ENCODE measurements at places on chromosomes 4 and X.
A peak's percentile ranks its signal among the peaks of the same experiment; 100 is the strongest.

DNA sequence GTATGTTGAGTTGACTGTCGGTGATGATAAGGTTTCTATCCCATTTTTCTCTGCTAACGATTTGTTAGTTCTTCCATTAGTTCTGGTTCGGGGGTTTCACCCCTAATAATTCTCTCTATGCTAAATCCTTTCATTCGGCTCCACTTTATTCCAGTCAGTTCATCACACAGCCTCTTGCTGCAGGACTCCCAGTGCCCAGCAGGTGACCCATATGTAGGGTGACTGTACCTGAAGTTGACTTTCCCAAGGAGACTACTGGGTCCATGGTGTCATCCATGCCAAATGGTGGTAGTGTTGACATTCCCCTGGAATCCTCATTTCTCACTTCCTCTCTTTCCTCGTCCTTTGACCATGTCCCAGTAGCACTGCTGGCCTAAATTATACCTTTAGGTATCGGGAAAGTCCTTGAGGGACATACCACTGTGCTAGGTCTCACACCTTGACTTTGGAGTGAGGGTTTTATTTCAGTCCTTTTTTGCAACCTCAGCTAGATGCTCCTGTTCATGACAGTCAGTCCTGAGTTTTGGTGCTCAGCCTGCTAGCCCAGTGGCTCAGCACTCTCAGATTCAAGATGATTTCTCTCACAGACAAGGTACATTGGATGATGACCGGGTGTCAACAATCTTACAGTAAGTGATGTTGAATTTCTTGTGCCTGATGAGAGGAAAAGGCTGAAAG, 105.1 kb upstream of the ARHGAP24 start:
- DNase-seq = no peak

- peak; percentile 9 for DNase-seq
Observed at GRCh38 chr4:109562457-109563239, 2.6 kb downstream of the MCUB start.

DNA sequence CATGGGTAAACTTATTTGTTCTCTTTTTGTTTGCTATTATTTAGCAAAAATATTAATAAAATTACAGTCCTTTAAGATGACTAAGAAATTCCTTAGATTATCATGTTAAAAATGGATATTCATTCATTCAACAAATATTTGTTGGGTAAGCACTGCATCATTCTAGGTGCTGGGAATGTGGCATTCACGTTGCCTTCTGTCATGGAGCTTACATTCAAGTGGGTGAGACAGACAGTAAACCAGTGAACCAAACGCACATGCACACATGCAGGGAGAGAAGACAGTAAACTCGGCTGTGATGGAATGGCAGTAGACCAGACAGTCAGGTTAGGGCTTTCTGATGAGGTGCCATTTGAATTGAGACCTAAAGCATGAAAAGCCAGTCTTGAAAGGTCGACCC, 91.8 kb downstream of the STOX2 start:
- no peak for DNase-seq

DNA sequence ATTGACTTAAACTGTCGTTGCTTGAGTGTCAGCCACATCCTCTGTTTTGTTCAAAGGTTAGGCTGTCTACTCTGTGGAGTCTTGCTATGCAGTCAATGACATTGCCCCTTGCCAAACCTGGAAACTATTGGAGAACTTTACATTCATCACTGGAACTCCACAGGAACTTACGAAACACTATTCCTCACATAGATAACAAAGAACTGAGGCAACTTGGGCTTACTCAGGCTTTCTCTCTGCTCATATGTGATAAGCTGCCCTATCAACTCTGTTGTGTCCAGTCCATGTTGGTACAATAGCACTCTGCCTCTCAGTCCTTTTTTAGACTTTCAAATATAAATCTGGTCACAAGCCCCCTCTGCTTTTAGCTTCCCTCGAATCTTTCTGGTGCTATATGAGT, 9.4 kb downstream of the NPY5R start:
- no peak for DNase-seq

GRCh38 chr4:1962980-1963379, 45.8 kb downstream of the NELFA start:
- no peak for DNase-seq

- DNase-seq = no peak
Observed at GRCh38 chrX:127405946-127406345, 586.4 kb downstream of the PRR32 start.

DNA sequence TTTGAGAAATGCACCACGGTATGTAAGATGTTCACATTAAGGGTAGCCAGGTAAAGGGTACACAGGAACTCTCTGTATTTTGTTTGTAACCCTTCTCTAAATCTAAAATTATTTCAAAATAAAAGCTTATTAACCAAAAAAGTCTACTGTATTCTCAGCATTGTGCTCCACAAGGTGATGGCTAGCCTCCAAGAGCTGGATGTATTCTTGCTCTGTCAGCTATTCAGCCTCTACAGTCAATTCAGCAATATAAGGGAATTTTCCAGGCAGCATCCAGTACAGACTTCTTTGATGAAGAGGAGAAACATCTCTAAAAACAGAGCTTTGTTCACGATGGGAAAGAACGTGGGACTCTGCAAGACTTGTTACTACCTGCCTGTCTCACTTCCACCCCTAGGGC, 63.5 kb upstream of the MAOA start:
- DNase-seq = no peak

GRCh38 chr4:173057901-173058300, 110.7 kb upstream of the GALNT7 start:
- no peak for DNase-seq

GRCh38 chr4:26590639-26591038, 6.8 kb downstream of the TBC1D19 start:
- no peak for DNase-seq

- no peak for DNase-seq
Observed at GRCh38 chrX:22037911-22038537, 5.9 kb downstream of the PHEX start.

- DNase-seq = no peak
Observed at GRCh38 chrX:130704053-130705038, 198.7 kb downstream of the ENOX2 start.

DNA sequence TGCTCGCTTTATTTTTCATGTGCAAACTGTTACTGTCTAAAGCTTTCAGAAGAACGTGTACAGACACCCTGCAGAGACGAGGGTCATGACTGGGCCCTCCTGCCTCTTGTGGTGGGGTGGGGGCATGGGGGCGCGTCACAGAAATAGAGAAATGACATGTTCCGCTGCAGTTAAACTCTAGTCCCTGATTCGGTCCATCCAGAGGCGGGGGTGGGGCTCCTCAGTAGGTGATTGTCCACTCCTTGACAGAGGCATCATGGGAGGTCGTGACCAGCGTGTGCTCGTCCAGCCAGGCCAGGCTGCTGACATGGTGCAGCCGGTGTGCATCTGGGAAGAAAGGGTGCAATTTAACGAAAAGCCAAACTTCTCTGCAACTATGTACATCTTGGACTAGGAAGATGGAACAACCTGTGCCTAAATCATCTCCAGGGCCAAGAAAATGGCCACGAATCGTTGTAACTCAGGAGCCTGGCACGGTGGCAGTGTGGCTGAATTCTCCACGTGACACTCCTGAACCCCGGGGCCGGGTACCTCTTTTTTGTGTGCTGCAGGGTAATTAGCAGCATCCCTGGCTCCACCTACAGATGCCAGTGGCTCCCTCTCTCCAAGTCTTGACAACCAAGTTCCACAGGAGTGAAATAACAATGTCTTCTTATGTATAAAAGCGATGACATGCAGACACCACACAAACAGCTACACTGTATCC, 41.3 kb downstream of the WDR1 start:
- DNase-seq = no peak

- DNase-seq = no peak
Observed at GRCh38 chr4:8009710-8010511, 70.2 kb upstream of the AFAP1 start.

- DNase-seq = no peak
Observed at GRCh38 chrX:7582191-7582590, 260.8 kb upstream of the VCX start.

- DNase-seq = no peak
Observed at GRCh38 chr4:182683661-182684060, 233.5 kb downstream of the DCTD start.

DNA sequence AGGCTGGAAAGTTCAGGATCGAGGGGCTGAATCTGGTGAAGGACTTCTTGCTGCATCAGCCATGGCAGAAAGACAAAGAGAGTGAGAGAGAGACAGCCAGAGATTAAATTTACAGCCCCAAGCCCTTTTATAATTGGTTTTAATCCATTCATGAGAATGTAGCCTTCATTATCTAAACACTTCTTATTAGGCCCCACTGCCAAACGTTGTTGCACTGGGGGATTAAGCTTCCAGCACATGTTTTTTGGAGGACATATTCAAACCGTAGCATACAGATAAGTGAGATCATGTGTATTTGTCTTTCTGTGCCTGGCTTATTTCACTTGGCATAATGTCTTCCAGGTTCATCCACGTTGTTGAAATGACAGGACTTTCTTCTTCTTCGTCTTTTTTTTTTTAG, 524.7 kb downstream of the SPRY1 start:
- DNase-seq = no peak

GRCh38 chrX:47187106-47187677, 6.4 kb upstream of the UBA1 start:
- no peak for DNase-seq

DNA sequence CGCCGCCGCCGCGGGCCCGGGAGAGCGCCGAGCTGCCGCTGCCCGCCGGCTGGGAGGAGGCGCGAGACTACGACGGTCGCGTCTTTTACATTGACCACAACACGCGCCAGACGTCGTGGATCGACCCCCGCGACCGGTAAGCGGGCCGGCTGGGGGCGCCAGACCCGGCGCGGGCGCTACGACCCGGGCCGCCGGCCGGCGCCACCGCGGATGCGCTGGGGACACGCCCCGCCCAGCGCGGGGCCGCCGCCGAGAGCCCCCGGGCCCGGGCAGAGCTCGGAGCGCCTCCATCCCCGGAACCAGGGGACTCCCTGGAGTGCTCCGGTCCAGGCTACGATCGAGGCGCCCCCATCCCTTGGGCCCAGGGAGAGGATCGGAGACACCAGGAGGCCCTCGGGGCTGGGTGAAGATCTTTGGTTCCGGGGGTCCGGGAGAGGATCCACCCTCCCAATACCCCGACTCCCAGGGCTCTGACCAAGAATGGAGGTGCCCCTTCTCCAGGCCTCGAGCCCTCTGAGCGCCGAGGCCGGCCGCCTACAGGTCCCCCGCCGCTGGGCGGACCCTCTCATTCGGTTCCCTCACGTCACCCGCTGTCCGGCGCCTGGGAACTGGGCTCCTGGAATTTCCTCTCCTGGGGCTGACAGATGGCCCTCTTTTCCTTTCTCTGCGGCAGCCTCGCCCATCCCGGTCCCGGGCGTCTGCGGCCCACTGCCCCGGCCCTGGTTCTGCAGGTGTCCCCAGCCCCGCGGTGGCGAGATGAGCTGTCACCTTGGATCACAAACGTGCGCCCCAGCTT, 48.8 kb downstream of the CLDN34 start:
- DNase-seq = no peak

DNA sequence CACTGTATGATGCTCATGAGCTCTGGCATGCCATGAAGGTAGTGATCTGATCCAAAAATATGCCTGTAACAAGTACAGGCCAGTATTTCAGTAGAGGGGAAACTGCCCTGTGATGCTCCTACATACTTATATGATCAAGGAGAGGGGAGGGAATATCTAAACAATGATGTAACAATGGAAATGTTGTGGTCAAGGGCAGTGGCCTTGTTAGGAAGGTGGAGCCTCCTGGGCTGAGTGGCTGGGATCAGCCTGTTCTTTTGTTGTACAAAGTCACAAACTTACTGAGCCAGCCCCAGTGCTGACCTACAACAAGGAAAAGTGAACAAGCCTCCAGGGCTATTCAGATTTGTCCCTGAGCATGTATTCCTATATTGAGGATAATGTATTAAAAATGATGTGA, 70.3 kb downstream of the ANXA10 start:
- DNase-seq = no peak

- no peak for DNase-seq
Observed at GRCh38 chr4:157172011-157172410, 48.5 kb upstream of the GRIA2 start.

DNA sequence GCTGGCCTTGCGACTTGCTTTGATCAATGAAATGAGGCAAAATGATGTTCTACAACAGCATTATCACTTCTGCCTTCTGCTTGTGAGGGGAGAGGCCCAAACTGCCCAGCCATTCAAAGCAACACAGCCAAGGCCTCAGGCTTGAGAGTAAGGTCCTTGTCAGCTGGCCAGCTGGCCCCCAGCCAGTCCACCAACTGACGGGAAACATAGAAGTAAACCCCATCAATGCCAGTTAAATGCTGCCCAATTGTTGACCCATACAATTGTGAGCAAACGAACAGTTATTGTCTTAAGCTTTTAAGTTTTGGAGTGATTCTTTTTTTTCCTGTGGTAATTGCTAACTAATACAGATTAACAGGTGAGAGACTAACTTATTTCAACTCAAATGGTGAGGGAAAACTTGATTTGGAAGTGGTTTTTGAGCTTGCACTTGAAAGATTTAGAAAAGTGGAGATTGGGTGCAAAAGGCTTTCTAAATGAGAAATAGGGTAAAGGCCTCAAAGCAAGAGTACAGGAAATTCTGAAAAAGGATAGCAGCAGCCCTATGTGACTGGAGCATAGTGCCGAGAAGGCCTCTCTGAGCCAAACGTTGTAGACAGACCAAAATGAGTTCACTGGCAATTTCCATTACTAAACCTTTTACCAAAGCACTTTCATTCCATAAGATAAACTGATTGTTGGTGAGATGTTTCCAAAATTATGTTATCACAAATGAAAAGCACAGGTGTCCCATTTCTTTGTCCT, 66.9 kb downstream of the ARHGEF38 start:
- DNase-seq = no peak

GRCh38 chrX:129938081-129938480, 32.1 kb downstream of the UTP14A start:
- no peak for DNase-seq

DNA sequence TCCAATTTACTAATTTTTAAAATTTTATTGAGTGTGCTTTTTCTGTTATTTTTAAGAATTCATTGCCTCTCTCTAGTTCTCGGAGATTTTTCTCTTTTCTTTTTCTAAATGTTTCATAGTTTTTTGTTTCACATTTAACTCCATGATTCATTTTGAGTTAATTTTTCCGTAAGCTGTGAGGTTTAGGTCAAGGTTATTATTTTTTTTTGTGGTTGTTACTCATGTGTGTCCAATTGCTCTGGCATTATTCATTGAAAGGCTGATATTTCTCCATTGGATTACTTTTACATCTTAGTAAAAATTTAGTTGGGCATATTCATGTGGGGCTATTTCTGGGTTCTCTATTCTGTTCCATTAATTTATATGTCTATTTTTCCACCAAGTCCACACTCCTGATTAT, 220.8 kb downstream of the MID1IP1 start:
- no peak for DNase-seq

GRCh38 chr4:3199653-3200422, 49.1 kb upstream of the MSANTD1 start:
- no peak for DNase-seq
